ENCODE measurements at places on chromosomes 5 and 9. TPM values are rescaled to one million over a fixed set of nuclear protein-coding genes. Genes with fewer than 3 reads are reported as not detected.

FAM221B gene
- total RNA-seq = not detected

DDX4 gene
- not detected for total RNA-seq

S1PR3 gene
- not detected for total RNA-seq

SCGB3A2 gene
- not detected for total RNA-seq

IL3 gene
- total RNA-seq = not detected

SLC4A9 gene
- total RNA-seq = not detected

GRIA1 gene
- not detected for total RNA-seq

NDOR1 gene
- total RNA-seq = 13.1 TPM

ANKRD34B gene
- total RNA-seq = not detected

RNF180 gene
- 0.29 TPM for total RNA-seq

TEX48 gene
- not detected for total RNA-seq

LCN2 gene
- total RNA-seq = not detected

CCL27 gene
- total RNA-seq = not detected

AQP7 gene
- not detected for total RNA-seq

SMIM15 gene
- total RNA-seq = 65.1 TPM
